DMS79 (cell line): ENCODE measurements at places on chromosomes 3 and 15.

- no peak for DNase-seq
Measured at GRCh38 chr15:43070893-43071292, 34.9 kb downstream of the UBR1 start.

DNA sequence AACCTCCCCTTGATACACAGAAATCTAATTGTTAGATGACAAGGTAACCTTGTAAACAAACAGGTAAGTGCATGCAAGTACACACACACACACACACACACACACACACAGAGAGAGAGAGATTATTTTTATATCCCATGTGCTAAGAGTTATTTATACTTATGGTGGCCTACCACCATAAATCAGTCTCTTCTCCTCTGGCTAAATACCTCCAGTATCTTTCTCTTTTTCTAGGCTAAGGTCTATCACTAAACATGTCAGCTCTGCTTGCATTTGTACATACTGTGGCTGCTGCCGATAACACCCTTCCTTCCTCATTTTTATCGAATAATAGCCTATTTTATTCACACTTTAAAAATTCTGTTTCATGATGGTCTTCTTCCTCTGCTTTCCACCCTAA, 172.4 kb downstream of the CNTN3 start:
- DNase-seq: no peak

DNA sequence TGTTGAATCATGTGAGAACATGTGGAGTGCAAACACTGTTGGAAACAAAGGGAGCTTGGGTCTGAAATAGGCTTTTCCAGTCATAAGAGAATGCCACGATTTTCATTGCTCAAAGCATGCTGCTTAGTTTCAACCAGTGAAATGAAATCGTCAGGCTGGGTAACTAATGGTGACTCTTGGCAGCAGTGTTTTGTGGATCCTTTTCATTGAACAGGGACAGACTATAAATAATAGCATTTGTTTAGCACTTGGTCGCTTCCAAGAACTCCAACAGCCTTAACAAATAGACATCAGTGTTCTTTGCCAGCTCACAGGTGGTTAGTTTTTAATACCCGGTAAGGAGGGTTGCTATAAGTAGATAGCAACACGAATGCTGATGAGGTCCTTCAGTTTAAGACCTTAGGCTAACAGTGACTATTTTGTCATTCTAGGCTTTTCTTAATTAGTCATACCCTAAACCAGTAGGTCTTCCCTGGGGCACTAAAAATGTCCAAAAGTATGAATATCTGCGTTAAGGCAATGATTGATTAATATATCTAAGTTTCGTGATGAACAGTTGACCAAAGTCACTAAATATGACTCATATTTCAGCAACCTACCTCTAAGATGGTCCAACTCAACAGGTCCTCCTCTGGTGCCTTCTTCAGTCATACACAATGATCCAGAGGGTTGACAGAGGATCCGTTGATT, 15.8 kb downstream of the TP63 start:
- no peak for DNase-seq

DNA sequence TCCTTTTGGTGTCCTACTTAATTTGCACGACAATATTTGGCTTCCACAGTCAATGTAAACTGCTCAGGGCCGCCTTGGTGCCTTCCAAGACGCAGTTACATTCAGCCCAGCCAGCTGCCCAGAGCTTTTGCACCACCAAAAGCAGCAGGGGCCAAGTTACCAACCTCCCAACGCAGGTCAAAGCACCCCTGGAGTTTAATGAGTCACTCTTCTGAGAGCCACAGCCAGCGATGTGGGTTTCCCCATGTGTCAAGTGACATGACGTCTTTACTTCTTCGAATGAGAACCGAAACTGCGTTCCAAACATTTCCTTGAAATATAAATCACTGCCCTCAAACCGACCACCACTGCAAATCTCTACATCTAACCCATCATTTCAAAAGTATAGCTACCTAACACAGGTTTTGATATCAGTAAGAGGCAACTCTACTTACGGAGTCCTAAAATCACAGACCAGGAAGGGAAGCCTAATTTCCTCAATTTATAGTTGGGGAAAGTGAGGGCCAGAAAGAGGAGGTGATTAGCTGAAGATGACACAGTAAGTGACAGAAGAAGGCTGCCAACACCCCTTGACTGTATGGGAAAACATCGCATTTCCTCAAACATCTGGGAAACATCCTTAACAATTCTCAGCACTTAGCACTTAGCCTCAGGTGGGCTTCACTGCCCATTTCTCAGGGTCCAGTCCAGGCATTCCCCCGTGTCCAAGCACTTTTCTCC, 24.5 kb downstream of the MB21D2 start:
- no peak for DNase-seq

GRCh38 chr15:71357321-71357732, 242.1 kb downstream of the THSD4 start:
- no peak for DNase-seq

- no peak for DNase-seq
Measured at GRCh38 chr3:127209840-127210653, 17.1 kb downstream of the PRR23E start.

GRCh38 chr3:54780336-54780735, 147.5 kb downstream of the LRTM1 start:
- DNase-seq: no peak

GRCh38 chr3:166127969-166128368, 290.7 kb upstream of the BCHE start:
- DNase-seq: no peak

DNA sequence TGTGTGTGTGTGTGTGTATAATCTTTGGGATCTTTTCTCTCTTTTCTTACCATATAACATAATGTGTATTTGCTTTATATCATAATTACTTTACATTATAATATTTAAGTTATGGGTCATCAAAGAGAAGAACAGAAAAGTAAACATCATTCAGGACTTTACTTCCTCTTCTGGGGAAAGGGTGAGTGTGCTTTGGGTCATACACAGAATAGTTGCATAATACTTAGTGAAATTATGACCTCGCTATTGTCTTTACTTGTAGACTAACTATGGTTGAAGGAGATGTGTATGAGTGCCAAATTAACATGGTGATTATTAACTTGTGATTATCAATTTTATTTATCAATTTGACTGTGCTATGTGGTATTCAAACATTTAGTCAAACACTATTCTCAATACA, 1086.9 kb downstream of the DIPK2A start:
- DNase-seq: no peak

DNA sequence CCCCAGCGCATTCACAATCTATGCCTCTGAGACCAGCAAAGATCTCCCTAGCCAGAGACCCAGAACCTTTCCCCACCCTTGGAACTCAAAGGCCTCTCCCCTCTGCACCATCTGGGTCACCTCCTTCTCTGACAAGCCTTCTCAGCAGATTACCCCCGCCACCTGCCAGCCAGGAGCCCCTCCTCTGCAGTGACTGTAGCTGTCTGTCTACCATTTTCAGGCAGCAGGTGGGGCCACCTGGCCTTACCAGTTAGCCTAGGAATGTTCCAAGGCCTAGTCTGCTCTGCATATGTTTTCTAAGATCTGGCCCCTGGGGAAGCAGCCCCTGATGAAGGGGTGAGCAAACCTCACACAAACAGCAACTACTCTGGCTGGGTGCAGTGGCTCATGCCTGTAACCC, 2.4 kb downstream of the MYLK start:
- no peak for DNase-seq

DNA sequence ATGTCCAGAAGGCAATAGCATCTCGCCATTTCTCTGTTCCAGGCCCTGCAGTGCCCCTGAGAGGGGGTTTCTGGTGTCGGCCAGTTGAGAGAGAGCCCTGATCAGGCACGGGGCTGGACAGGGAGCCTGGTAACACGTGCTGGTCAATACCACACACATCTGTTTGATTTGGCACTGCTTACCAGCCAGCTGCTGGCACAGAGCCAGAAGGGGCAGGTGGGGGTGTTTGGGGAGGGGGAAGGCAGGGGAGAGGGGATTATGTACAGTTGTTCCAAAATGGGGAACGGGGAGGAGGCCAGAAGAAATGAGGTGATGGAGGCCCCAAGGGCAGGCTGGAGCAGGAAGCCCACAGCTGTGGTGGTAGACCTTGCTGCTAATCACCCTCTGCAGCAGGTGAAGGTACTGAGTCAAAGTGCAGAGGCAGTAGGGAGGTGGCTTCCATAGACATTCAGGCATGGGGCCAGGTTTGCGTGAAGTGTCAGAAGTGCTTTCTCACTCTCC, 153.5 kb upstream of the LPP start:
- peak; percentile 69 for DNase-seq

GRCh38 chr3:105857601-105858000, 11.2 kb downstream of the CBLB start:
- DNase-seq: no peak

- DNase-seq: no peak
Measured at GRCh38 chr15:91865950-91866349, 12.4 kb downstream of the SLCO3A1 start.

DNA sequence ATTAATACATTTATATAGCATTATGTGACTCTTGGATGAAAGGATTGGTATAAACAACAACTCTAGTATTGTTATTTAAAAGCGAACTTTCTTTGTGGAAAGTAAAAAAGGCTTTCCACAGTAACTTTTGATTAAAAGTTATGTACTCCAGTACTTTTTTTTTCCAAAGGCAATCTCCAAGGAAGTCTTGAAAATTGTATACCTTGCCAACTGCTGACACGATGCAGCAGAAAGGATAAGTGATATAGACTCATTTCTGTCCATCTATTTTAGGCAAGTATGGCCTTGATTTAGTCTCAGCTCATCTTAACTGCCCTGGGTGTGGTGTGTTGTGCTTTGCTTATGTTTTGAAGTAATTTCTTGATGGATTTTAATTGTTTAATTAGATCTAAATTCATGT, 79.7 kb downstream of the OTOL1 start:
- no peak for DNase-seq

DNA sequence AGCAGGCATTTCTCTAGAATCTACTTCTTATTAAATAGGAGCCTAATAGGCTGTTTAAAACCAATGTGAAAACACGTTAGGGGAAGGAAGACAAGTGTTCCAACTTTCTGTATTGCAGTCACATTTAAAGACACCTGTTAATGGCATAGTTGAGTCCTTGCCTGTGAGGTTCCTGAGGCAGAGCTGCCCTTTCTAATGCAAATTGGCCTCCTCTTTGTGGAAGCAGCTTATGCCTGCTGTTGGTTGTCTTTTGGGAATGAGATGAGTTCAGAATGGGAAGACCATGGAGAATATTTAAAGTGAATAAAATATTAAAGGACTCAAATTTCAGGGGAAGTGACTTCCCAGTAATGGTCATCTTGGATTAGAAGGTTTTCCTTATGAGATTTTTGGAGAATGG, 51.2 kb downstream of the NEK11 start:
- DNase-seq: no peak

GRCh38 chr3:87084868-87085267, 93.9 kb upstream of the VGLL3 start:
- DNase-seq: no peak

DNA sequence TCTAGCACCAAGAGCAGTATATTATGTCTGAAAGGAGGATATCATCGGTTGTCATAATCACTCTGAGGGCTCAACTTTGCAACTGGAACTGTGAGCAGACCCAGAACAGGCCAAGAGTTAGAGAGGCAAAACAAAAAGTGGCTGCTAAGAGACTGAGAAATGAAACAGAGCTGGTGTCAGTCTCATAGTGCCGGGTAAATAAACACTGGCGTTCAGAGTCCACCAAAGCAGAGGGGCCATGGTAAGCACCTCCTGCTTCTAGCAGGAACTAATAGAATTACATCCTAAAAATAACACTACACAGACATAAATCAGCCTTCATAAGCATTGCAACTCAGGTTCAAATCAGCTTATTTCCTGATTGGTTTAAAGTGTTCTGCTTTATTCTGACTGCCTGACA, 10.3 kb upstream of the IL12A start:
- no peak for DNase-seq

GRCh38 chr3:99505646-99506269, 132.6 kb upstream of the COL8A1 start:
- DNase-seq: no peak

DNA sequence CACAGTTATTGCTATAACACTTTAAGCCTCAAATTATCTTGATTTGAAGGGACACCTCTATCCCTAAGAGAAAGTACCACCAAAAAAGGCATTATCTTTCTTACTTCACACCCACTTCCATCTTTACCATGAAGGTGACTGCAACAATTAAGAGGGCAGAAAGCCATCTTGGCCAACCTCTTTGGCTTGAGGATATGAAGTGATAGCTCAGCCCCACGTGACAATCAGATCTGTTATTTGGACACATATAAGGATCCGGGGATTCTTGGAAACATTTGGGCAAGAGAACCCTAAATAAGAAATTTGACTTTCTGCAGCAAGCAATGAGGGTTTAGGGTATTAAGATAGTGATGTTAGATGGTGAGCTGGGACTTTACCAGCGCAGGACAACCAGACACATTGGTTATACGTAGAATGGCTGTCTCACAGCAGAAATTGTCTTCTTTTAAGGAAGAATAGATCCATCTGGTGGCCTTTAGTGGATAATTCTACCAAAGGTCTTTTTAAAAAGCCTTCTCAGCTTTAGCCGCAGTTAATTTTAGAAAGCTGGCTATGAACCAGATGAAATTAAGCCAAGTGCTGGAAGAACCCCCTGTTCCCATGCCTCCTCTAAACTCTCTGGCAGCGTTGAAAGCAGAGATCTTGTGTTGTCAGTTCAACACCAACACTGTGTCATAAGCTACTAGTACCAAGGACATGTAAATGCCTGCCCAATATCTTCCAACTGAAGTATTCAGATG, 12.3 kb downstream of the HCLS1 start:
- DNase-seq: no peak

GRCh38 chr3:145951441-145951840, 209.5 kb downstream of the PLOD2 start:
- no peak for DNase-seq

DNA sequence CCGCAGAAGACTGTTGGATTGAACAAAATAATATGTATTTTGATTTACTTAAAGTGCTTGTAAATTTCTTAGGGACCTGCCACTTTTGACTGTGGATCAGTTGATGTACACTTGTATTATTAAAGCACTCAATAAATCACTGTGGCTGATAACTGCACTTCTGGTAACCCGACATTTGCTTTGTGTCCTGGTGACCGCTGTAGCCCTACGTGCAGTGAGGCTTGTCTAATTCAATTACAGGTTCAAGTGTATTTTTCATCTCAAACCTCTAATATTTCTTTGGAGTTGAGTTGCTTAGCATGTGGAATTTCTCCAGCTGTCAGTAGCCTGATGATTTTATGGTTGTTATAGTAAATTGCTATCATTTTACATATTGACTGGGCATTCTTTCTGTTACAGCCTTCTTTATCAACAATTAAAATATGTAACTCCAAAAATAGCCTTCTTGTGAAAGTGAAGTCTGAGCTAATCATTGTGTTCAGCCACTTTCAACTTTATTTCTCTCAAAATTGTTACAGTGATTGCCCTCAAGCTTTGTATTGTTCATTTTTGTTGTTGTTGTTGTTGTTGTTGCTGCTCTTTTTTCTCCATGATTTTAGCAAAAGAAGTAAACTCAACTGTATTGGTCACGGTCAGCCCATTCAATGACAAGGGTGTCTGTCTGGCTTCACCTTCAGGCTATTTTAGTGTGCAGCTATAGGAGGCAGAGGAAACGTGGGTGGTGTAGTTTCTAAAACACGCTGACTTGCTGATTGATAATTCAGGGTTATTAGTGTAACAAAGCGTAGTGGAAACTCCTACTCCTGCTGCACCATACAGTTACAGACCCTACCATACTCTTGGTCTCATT, 215.1 kb upstream of the UBE2E1 start:
- no peak for DNase-seq
